ENCODE measurements at places on chromosomes 6 and 20. TPM values are rescaled to one million over a fixed set of nuclear protein-coding genes. Genes with fewer than 3 reads are reported as not detected.

The TSHZ2 gene
- total RNA-seq: not detected

The SSTR4 gene
- total RNA-seq: not detected

The HSP90AB1 gene
- total RNA-seq: 755 TPM

The MICB gene
- total RNA-seq: 49.0 TPM

The SRMS gene
- total RNA-seq: not detected

The FILIP1 gene
- not detected for total RNA-seq

The RMND1 gene
- total RNA-seq: 18.6 TPM

The HLA-DMB gene
- 14.4 TPM for total RNA-seq

The ADAT2 gene
- 22.0 TPM for total RNA-seq

The TMEM217 gene
- 3.2 TPM for total RNA-seq

The MROH8 gene
- 2.8 TPM for total RNA-seq

The PPDPF gene
- 296 TPM for total RNA-seq

GRCh38 chr6:106771822-106772221 is 142.4 kb downstream of the QRSL1 start:
- H3K27ac ChIP-seq: no peak overlapping the region
- no peak overlapping the region for H3K4me3 ChIP-seq
- H3K27me3 ChIP-seq: peaks cover 7% of the 10 kb centered on the region

GRCh38 chr6:104640150-104640700 is 219.5 kb downstream of the HACE1 start:
- H3K4me3 ChIP-seq: no peak overlapping the region
- H3K36me3 ChIP-seq: no peaks in the 10 kb centered on the region
- H3K27ac ChIP-seq: no peak overlapping the region
- H3K4me1 ChIP-seq: peaks cover 7% of the 10 kb centered on the region

DNA sequence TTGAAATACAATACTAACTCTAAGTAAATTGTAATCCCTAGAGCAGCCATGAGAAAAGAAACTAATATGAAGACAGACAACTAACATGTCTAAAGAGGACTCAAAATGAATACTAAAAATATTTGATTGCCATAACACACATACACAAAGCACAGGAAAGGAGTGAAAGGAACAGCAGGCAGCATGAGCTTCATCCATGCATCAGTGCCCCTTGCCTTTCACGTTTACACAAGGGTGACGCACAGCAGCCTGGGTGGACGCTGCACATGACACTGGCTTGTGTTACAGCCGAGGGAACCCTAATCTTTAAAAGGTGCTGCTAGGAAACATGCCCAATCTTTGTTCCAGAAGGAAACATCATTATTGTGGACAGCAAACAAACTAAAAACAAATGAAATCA is 123.5 kb downstream of the MAN1A1 start:
- no peaks in the 10 kb centered on the region for H3K36me3 ChIP-seq
- no peak for DNase-seq
- H3K4me3 ChIP-seq: no peak overlapping the region
- H3K27me3 ChIP-seq: no peaks in the 10 kb centered on the region
- no peaks in the 10 kb centered on the region for H3K4me1 ChIP-seq

GRCh38 chr6:112113431-112113830 is 26.0 kb downstream of the FAM229B start:
- peaks cover 20% of the 10 kb centered on the region for H3K27me3 ChIP-seq
- no peak for DNase-seq

GRCh38 chr6:123808556-123808955 is 4.9 kb downstream of the NKAIN2 start:
- H3K4me3 ChIP-seq: no peak overlapping the region
- no peak overlapping the region for H3K27ac ChIP-seq
- H3K36me3 ChIP-seq: no peaks in the 10 kb centered on the region
- H3K27me3 ChIP-seq: peaks cover 24% of the 10 kb centered on the region

- peaks cover 8% of the 10 kb centered on the region for H3K27me3 ChIP-seq
- no peak overlapping the region for H3K4me3 ChIP-seq
- H3K4me1 ChIP-seq: no peaks in the 10 kb centered on the region
- DNase-seq: no peak
- no peak overlapping the region for H3K27ac ChIP-seq
Measured at GRCh38 chr6:145756170-145756662, 20.9 kb upstream of the EPM2A start.

DNA sequence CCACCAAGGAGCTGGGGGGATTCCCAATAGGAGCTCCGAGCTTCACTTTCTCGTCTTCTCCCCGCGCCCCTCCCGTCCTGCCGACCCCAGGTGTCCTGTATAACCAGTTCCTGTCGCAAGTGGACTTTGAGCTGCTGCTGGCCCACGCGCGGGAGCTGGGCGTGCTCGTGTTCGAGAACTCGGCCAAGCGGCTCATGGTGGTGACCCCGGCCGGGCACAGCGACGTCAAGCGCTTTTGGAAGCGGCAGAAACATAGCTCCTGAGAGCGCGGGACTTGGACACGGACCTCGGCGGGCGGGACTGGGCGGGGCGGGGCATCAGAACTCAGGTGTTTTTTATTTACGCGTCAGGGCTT is 340 bp upstream of the VARS2 start:
- peaks cover 41% of the 10 kb centered on the region for H3K36me3 ChIP-seq
- no peak for DNase-seq
- H3K27ac ChIP-seq: peak overlapping the region; percentile 89
- H3K4me1 ChIP-seq: peaks cover 34% of the 10 kb centered on the region
- no peaks in the 10 kb centered on the region for H3K27me3 ChIP-seq

DNA sequence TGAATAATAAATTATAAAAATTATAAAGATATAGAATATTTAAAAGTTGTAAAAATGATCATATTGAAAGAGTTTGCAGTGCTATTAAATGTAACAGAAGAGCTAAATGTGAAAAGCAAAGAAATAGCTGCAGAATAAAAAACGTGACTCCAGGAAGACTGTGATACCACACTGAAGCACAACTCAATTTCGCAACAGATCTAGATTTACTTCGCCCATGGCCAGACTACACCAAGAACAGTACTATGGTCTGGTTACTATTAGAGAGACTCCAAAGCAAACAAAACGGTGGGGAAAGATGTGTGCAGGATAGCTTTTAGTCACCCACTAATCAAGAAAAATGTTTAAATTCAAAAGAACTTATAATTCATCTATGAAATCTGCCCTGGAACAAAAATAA is 1.9 kb downstream of the CHD6 start:
- peaks cover 6% of the 10 kb centered on the region for H3K27me3 ChIP-seq
- H3K4me3 ChIP-seq: peak overlapping the region; percentile 80
- no peaks in the 10 kb centered on the region for H3K36me3 ChIP-seq

DNA sequence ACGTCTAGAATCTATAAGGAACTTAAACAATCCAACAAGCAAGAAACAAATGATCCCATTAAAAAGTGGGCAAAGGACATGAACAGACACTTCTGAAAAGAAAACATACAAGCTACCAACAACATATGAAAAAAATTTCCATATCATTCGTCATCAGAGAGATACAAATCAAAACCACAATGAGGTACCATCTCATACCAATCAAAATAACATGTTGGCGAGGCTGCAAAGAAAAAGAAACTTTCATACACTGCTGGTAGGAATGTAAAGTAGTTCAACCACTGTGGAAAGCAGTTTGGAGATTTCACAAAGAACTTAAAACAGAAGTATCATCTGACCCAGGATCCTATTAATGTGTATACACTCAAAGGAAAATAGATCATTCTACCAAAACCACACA is 243.9 kb upstream of the RUNX2 start:
- H3K27ac ChIP-seq: no peak overlapping the region
- H3K27me3 ChIP-seq: no peaks in the 10 kb centered on the region
- peaks cover 10% of the 10 kb centered on the region for H3K36me3 ChIP-seq
- no peak for DNase-seq
- H3K4me3 ChIP-seq: no peak overlapping the region

- peaks cover 14% of the 10 kb centered on the region for H3K4me1 ChIP-seq
- DNase-seq: no peak
- no peak overlapping the region for H3K4me3 ChIP-seq
- no peak overlapping the region for H3K27ac ChIP-seq
Measured at GRCh38 chr6:24497254-24497970, 2.6 kb downstream of the ALDH5A1 start.

DNA sequence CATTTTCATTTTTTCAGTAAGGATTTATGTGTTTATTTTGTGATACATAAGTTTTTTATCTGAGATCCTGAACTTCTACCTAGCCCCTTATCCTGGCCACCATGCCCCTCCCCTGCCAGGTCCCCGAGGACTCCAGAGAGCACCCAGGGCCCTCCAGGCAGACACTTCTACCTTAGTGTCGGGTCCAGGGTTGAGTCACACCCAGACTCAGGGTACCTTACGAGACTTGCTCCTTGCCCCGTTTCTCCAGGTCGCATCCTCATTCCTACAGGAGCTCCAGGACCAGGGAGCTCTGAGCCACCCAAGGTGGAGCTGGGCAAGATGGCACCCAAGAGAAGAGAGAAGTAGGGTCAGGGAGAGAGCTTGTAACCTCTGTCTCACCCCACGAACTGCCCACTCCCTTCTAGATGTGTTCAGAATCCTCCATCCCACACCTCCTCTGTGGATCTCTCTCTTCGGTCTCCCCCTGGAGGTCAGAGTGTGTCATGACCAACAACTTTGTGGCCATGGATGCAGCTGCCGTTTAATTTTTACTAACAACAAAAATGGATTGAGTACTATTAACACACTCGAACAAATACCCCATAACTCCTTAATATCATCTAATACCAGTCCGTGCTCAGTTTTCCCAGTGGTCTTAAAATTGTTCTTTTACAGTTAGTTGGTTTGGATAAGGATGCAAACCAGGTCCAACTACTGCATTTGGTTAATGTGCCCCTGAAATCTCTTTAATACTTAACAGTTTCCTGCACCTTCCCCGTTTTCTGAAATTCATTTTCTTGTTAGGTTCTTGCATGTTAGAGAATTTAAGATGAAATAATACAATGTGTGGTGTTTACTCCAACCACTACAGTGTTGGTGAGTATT is 130.6 kb upstream of the INSM1 start:
- no peaks in the 10 kb centered on the region for H3K36me3 ChIP-seq
- H3K27me3 ChIP-seq: peaks cover 2% of the 10 kb centered on the region
- DNase-seq: peak; percentile 48
- H3K4me1 ChIP-seq: no peaks in the 10 kb centered on the region
- H3K4me3 ChIP-seq: no peak overlapping the region

DNA sequence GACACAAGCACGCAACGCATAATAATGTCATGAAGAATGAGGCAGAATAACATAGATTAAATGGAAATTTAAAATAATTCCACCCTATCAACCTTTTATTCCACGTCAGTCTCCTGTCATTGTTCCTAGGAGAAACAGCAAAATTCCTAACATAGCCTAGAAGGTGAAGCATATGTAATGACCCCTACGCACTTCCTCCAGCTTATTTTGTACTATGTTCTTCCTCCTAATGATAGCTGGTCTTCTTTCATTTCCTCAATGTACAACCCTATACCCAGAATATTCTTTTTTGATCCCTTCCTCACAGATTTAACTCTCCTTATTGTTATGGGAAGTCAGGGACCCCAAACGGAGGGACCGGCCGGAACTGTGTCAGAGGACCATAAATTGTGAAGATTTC is 122.0 kb upstream of the CARMIL1 start:
- H3K4me1 ChIP-seq: peaks cover 20% of the 10 kb centered on the region
- no peak overlapping the region for H3K27ac ChIP-seq
- no peaks in the 10 kb centered on the region for H3K27me3 ChIP-seq
- no peak overlapping the region for H3K4me3 ChIP-seq

- DNase-seq: no peak
- no peaks in the 10 kb centered on the region for H3K27me3 ChIP-seq
- no peak overlapping the region for H3K4me3 ChIP-seq
- no peak overlapping the region for H3K27ac ChIP-seq
- H3K36me3 ChIP-seq: no peaks in the 10 kb centered on the region
Measured at GRCh38 chr6:35021004-35021403, 120.1 kb downstream of the TCP11 start.

- H3K4me3 ChIP-seq: no peak overlapping the region
- H3K27me3 ChIP-seq: no peaks in the 10 kb centered on the region
- peaks cover 15% of the 10 kb centered on the region for H3K36me3 ChIP-seq
- peaks cover 3% of the 10 kb centered on the region for H3K4me1 ChIP-seq
Measured at GRCh38 chr6:45351667-45352066, 23.5 kb downstream of the RUNX2 start.

- H3K4me1 ChIP-seq: no peaks in the 10 kb centered on the region
- DNase-seq: no peak
- H3K36me3 ChIP-seq: no peaks in the 10 kb centered on the region
- H3K4me3 ChIP-seq: no peak overlapping the region
Measured at GRCh38 chr20:10259166-10259565, 40.5 kb downstream of the SNAP25 start.

GRCh38 chr20:36527331-36528125 is 13.8 kb upstream of the MYL9 start:
- no peaks in the 10 kb centered on the region for H3K4me1 ChIP-seq
- DNase-seq: no peak
- H3K36me3 ChIP-seq: peaks cover 2% of the 10 kb centered on the region
- no peak overlapping the region for H3K4me3 ChIP-seq
- no peak overlapping the region for H3K27ac ChIP-seq

GRCh38 chr6:137811916-137812553 is 55.0 kb upstream of the TNFAIP3 start:
- DNase-seq: no peak
- H3K27ac ChIP-seq: peak overlapping the region; percentile 72
- no peaks in the 10 kb centered on the region for H3K27me3 ChIP-seq
- peaks cover 6% of the 10 kb centered on the region for H3K36me3 ChIP-seq
- peak overlapping the region; percentile 35 for H3K4me3 ChIP-seq

GRCh38 chr6:15616261-15616660 is 46.6 kb downstream of the DTNBP1 start:
- H3K36me3 ChIP-seq: peaks cover 19% of the 10 kb centered on the region
- no peak overlapping the region for H3K4me3 ChIP-seq
- no peak overlapping the region for H3K27ac ChIP-seq
- H3K27me3 ChIP-seq: no peaks in the 10 kb centered on the region

GRCh38 chr6:29845405-29846006 is 17.9 kb downstream of the HLA-G start:
- peak; percentile 36 for DNase-seq
- peaks cover 16% of the 10 kb centered on the region for H3K4me1 ChIP-seq
- H3K27me3 ChIP-seq: peaks cover 57% of the 10 kb centered on the region

DNA sequence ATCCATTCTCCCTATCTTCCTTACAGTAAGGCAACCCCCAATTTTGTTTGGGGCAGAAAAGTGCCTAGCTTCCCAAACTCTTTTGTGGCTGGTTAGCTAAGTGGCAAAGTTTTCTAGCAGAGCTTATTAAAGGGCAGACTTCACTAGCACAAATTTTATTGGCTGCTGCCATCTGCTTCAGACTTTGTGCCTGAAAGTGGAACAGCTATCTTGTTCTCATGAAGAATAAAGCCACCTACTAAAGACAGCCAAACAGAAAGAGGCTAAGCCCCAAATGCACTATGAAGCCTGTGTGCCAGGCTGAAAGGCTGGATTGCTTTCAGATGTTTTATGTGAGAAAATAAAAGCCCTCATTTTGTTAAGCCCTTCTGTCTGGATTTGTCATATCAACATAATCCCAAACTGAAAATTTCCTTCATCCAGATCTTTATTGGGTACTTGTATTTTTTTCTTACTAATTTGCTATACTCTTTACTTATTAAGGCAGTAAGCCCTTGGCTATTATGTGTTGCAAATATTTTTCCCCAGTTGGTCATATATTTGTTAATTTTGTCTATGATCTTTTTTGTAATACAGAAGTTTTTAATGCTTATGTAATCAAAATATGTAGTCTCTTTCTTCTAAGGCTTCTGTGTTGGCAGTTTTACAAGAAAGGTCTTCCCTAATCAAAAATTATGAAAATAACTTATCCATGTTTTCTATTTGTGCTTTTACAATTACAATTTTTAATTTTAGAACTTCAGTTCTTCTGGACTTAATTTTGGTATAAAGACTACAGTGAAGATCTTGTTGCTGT is 191.1 kb downstream of the TASP1 start:
- DNase-seq: no peak
- no peaks in the 10 kb centered on the region for H3K27me3 ChIP-seq
- no peaks in the 10 kb centered on the region for H3K36me3 ChIP-seq
- H3K27ac ChIP-seq: no peak overlapping the region
- no peak overlapping the region for H3K4me3 ChIP-seq
